ENCODE measurements at places on chromosomes 12 and 14.

DNA sequence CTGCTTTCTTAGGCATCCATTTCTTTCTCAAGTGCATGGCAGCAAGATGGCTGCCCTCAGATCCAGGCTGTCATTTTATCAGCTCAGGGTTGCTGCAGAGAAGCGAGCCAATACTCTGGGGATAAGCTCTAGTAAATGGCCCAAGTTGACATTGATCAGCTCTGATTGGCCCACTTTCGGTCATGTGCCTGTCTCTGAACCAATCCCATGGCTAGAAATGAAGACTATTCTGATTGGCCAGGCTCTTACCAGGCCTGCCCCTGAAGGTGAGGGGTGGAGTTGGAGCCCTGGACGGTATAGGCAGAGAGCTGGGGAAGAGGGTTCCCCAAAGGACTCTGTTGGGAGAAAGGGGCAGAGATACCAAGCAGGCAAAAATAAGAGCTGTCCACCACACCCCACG, 41.4 kb downstream of the MYO1H start:
- no peak for DNase-seq

GRCh38 chr12:123089631-123090353, 61.1 kb downstream of the PITPNM2 start:
- no peak for DNase-seq

DNA sequence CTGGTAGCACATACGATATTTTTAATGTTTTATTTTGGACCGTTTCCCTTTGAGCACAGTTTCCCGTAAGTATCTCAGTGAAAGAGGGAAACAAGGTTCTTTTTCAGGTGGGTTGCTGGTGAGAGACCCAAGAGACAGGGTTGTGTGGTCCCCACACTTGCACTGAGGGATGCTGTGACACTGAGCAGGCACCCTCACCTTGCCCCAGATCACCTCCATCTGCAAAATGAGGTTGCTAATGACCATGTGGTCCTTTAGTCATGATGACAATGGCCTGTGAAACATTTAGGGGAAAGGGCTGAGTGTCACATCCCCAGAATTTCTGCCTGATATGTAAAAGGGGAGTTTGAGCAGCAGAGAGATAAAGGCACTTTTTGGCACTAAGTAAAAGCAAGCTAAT, 4.3 kb downstream of the CCND2 start:
- no peak for DNase-seq

- no peak for DNase-seq
Observed at GRCh38 chr14:88198446-88198845, 124.6 kb downstream of the KCNK10 start.

DNA sequence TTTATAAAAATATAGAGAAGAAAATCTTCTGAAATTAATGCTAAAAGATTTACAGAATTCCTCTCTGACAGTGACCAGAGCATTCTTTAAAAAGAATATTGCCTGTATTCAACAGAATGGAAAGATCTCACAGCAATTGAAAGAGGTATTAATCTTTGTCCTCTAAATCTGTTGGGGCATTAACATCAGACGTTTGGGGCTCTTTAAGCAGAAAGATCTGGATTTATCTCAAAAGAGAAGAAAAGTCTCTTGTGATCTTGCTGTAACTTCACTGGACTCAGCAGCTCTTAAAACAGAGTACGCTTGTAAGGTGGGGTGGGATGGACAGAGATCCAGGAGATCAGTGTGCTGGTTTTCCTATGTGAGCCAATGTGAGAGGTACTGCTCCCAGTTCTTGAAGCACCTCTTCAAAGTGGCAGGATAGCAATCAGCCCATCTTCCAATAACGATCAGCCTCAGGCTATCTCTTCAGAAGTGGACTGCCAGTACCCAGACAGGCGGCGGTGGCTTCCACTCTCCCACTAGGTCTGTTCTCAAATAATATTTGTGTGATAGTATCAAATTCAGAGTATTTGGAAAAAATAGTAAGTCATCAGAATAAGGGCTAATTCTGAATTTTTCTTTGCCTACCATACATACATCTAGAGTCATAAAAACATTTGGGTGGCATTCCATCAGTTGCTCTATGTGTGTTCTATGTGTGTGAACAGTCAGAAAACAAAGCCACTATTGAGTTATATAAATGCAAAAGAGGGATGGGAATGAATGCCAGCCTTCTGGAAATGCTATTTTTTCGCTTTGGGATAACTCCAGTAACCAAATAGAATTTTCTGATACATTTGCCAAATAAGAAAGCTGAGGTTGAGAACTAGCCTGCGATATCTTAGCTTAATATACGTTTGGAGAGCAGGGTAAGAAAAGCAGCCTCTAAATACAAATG, 237.4 kb upstream of the RGS6 start:
- no peak for DNase-seq

GRCh38 chr12:96571101-96571862, 81.9 kb downstream of the CFAP54 start:
- no peak for DNase-seq

DNA sequence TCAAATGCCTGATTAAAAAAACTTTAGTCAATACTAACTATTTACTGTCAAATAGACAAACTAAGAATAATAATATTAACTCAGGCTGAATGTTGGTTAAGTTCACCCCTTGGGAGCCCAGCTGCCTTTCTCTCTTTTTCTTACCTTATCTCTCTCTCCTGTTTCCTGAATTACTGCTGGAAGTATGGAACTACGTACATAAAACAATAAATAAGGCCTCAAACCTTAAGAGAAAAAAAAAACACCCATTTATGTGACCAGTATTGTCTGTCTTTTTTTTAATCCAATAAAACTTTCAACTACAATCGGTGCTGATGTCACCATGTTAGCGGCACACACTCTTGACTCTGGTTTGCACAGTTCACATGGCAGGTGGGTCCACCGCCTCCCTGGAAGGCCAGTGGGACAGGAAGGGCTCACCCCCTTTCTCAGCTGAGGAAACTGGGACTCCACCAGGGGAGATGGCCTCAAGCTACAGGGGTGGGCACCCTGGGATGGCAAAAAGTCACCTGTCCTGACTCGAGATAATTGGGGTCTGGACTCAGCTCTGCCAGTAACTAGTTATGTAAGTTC, 21.3 kb downstream of the BCL11B start:
- DNase-seq: no peak

DNA sequence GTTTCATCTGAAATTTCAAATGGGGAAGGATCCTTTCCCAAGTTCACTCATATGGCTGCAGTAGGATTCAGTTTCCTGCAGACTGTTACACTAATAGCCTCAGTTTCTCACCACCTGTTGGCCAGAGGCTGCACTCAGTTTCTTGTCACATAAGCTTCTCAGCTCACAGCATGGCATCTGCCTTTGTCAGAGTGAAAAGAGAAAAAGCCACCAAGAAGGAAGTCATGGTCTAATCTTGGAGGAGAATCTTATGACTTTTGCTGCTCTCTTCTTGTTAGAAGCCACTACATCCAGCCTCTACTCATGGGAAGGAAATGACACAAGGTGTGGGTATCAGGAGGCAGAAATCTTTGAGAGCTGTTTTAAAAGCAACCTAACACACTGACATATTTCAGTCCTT, 39.4 kb upstream of the BTG1 start:
- no peak for DNase-seq

- no peak for DNase-seq
Observed at GRCh38 chr12:52769354-52769753, 7.8 kb downstream of the KRT76 start.

GRCh38 chr12:54383041-54383609, 1.4 kb downstream of the ZNF385A start:
- no peak for DNase-seq

DNA sequence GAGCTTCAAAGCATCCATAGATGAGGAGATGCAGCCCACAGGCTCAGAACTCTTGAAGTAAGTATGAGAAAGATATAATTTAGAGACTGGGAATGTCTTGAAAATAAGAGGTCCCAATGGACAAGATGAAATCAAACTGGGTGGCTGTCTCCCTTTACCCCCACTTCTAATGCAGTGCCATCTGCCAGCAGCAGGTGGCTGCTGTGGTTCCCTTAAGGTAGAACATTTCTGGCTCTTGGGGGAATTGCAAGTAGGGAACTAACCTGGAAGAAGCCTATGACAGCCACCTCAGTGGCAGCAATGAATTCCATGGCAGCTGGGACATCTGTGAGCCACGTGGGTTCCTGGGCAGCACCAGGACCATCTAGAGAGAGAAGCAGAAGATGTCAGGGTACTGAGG, 648 bp downstream of the ERP27 start:
- DNase-seq: no peak

GRCh38 chr14:73140811-73141323, 4.6 kb downstream of the PSEN1 start:
- no peak for DNase-seq

- no peak for DNase-seq
Observed at GRCh38 chr12:94258593-94258992, 110.2 kb downstream of the PLXNC1 start.

GRCh38 chr14:105323663-105324062, 9.1 kb downstream of the PACS2 start:
- no peak for DNase-seq

DNA sequence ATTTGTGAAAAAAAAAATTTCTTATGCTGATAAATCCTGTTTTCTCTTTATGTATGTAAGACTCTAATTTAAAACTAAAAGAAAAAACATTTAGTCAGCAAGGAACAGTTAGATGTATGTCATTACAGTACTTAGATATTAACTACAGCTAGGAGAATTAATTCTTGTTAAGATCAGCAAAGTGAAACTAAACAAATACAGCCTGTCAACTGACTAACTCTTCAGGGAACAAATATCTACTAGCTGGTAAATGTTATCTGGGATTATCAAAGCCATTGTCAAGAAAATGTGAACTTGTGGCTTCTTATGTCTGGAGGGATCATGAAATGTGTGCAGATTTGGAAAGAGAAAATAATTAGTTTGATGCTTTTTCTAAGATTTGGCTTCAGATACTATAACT, 27.5 kb downstream of the MGAT4C start:
- DNase-seq: no peak

DNA sequence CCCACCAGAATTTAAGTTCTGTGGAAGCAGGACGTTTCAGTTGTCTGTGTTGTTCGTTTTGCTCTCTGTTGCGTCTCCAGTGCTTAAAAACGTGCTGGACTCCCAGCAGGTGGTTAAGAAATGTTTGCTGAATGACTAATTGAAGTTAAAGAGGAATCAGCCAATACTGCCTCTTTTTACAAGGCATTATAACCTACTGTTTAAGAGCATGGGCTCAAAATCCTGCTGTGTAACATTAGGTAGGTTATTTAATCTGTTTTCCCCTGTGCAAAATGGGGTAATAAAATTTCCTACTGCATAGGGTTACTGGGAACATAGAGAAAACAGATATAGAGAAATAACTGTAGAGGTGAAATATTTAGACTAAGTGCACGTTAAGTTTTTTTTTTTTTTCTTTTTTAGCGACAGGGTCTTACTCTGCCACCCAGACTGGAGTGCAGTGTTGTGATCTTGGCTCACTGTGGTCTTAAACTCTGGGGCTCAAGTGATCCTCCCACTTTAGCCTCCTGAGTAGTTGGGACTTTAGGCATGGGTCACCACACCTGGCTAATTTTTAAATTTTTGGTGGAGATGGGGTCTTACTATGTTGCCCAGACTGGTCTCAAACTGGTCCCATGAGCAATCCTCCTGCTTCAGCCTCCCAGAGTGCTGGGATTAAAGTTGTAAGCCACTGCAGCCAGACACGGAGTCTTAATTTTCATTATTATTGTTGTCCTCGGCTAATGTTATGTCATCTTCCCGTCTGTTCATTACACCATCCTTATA, 139.4 kb upstream of the PRICKLE1 start:
- DNase-seq: no peak

DNA sequence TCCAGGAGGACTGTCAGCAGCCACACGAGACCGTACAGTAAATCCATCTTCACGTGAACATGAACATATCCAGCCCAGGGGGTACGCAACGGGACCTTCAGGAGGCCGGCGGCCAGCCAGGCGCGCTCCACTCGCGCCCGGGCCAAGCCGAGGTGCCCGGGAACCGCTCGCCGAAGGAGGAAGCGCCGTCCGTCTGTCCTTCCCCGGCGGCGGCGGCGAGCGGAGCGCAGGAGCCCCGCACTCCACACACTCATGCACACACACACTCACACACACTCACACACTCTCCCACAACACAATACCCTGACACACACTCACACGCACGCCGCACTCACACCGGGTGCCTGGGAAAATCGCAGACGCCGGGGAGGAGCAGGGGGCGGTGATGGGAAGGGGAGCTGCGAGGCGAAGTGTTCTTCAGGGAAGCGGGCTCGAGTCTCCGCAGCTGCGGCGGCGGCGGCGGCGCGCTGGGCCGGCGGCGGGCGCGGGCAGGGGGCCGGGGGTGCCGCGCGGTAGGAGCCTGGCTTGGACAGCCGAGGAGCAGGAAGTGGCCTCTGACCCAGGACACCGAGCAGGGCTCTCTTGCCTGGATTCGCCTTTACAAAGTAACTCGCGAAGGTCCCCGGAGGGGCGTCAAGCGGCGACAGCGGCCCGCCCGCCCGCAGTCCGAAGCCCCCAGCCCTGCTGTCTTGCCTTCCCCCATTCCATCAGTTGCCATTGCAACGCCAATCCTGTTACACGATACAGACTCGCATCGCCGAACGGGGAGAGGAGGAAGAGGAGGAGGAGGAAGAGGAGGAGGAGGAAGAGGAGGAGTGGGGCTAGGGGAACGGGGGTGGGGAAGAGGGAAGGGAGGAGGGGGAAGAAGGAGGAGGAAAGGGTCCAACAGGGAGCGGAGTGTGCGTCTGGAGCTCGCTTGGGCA, 601 bp downstream of the MDGA2 start:
- DNase-seq: no peak

DNA sequence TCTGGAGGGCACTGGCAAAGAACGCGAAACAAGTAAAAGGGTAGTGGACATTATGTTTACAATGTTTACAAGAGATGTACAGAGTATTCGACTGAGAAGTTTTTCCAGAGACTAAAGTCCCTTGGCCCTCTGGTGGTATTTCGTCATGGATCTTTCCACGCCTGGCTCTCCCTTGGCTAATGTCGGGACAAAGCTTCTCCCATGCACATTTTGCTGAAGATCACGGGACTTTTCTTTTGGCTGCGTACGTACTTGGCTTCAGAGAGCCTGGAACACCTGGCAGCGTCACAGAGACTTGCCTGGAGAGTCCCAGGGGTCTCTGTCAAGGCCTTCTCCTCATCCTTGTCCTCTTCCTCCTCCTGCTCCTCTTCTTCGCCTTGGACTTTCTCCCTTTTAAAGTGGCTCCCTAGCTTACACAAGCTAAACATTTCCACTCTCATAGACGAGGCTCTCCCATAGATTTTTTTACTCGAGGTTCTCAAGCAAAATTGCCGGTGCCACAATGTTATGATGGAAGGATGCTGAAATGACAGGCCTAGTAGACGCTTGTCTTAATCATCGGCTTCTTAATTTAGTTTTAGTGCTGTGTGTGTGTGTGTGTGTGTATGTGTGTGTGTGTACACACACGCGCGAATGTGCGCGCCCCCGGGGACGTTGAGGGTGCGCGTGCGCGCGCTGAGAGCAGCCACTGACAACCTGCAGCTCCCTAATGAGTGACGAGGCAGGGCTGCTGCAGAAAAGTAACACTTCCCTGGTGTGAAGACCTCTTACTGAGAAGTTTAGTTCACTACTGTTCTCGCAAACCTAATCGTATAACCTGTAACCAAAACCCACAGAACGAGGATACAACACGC, 4.9 kb upstream of the FOXG1 start:
- DNase-seq: peak; percentile 46

- DNase-seq: no peak
Observed at GRCh38 chr12:98416845-98417244, 98.5 kb upstream of the TMPO start.

GRCh38 chr14:45177076-45177475, 41.3 kb downstream of the FANCM start:
- no peak for DNase-seq
